Epithelial cell of prostate (primary cell): ENCODE measurements at places on chromosomes 2 and 18.
A peak's percentile ranks its signal among the peaks of the same experiment; 100 is the strongest.

DNA sequence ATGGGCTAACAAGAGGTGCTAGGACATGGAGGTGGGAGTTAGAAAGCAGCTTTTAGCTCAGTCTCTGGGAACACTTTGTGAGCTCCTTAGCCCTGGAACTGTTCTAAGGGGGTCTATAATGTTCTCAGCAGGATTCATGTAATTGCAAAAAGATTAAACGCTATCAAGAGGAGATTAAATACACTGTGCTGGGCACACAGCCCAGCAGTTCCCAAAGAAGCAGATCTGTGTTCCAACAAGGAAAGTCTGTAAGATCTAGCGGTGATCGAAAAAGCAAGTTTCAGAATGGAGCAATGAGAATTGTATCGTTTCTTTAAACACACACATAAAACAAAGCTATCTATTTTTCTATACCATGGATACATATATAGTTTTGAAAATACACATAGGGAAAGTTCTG lies 2.4 kb upstream of the ARID5A start:
- DNase-seq, result no peak

- DNase-seq, result no peak
Observed at GRCh38 chr2:71895320-71896161, 252.1 kb downstream of the CYP26B1 start.

GRCh38 chr2:43019536-43020183 lies 206.7 kb downstream of the ZFP36L2 start:
- no peak for DNase-seq

- no peak for DNase-seq
Observed at GRCh38 chr2:7028846-7029245, 111.6 kb downstream of the RNF144A start.

- no peak for DNase-seq
Observed at GRCh38 chr2:236434593-236434992, 135.0 kb upstream of the ACKR3 start.

DNA sequence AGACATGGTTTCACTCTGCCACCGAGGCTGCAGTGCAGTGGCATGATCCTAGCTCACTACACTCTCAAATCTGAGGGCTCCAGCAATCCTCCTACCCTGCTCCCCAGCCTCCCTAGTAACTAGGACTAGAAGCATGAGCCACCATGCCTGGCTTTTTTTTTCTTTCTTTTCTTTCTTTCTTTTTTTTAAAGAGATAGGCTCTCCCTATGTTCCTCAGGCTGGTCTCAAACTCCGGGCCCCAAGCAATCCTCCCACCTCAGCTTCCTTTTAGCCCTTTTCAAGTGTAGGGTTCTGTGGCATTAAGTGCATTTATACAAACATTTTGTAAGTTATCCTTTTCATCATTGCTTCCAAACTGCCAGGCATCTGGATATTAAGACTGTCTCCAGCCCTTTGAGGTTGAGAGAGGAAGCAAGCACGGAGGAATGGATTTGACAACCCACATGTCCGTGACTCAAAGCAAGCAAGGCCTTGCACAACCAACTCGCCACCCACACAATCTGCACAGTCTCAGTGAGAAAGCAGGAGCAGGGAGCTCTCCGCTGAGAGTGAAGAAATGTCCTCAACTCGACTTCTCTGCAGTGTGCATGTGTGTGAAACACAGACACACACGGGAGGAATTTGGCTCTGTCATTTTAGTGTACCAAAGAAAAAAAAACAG lies 65.6 kb downstream of the ATP8B1 start:
- DNase-seq, result peak; percentile 91

DNA sequence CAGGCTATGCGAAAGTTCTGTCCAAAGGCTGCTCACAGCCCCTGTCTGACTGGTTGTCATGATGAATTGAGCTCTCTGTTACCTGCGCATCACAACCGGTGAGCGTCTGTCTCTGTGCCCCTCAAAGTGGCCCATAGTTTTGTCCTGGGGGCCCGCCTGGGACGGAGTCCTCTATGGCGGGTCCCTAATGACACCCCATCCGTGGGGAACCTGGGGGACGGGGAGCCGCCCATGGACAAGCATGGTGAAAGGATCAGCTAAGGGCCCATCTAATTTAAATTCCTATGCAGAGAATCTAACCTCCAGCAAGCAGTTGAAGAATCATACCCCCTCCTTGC lies 473 bp downstream of the ELMOD3 start:
- no peak for DNase-seq

- DNase-seq, result no peak
Observed at GRCh38 chr2:233544200-233544610, 22.4 kb downstream of the USP40 start.

DNA sequence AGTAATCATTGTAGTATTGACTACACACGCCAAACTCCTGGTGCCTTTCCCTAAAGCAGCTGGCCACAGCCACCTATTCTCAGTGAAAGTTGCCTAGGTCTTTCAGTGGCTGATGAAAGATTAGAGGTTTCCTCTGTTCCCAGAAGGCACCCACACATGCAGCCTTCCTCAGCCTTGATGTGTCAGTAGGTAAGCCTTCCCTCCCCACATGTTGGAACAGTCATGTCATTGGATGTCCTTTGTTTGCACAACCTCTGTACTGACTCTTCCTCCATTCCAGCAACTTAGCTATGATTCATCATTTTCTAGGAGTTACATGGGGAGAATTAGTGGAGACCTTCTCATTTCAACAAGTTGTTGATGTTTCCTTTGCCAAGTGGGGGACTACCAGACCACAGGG lies 630.8 kb upstream of the SLC39A10 start:
- peak; percentile 53 for DNase-seq

DNA sequence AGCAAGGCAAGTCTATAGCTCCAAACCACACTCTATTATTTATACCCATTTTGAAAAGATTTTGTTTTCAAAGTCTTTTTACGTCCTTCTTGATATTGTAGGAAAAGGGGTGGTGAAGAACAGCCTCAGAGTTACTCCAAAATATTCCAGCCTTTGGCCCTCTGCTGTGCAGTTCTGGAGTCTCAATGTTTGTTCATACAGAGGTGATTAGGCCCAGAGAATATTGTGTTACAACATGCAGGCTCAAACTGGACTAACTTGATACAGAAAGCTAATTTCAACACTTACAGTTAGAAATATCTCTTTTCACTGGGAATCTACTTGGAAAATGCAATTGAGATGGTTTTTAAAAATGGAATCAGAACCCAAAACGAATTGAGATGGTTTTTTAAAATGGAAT lies 40.4 kb upstream of the SLC25A52 start:
- DNase-seq, result no peak

DNA sequence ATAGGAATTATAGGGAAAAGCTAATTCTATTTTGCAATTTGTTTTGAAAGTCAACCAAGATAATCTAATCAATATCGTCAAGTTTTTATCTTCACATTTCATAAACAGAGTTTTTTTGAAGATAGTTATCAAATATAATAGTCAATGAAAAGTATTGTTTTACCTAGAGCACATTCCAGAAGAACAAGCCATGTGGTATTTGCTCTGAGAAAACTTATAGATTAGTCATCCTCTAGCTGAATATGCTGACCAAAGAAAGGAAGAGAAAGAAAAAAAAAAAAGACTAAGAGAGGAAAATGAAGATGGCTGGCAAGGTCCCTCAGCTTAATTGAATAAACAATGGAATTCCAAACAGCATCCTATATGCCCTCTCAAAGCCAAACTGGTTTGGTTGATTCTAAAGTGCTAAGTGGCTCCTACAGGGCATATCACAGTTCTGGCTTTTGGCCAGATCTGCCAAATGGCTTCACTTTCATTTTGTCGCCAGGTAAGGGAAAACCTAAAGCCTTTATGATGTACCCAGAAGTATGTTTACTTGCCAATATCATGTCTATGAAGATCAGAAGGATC lies 132.6 kb downstream of the VWC2L start:
- DNase-seq, result peak; percentile 26

DNA sequence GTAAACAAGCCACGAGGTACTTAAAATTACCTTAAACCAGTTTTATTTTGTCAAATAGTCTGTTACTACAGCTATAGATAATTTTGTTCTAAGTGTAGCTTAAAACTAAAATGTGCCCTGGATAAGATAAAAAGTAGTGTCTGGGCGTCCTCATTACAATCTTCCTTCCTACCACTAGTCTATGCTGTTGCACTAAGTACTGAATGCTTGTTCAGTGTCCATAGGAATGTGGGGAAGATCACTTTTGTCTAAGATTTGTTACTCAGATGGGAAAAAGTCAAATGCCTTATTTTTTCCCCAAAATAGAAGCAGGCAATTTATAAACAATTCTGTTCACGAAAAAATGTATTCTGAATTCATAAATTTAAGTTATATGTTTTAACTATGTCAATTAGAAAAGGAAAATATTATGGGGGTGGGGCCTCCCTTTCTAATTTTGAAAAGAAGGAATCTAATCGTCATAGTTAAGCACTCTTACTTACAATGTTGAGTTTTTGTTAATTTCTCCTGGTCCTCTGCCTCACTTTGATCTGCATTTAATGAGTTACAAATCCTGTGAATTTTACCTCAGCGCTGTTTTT lies 140.4 kb upstream of the VRK2 start:
- no peak for DNase-seq

GRCh38 chr2:192004188-192004963 lies 157.5 kb upstream of the CAVIN2 start:
- DNase-seq, result no peak

- DNase-seq, result no peak
Observed at GRCh38 chr2:83172841-83173240, 1286.2 kb downstream of the SUCLG1 start.

GRCh38 chr2:191836471-191836852 lies 10.4 kb downstream of the CAVIN2 start:
- DNase-seq, result no peak

GRCh38 chr2:146540271-146540932 lies 1304.4 kb upstream of the ACVR2A start:
- no peak for DNase-seq

- no peak for DNase-seq
Observed at GRCh38 chr2:105175231-105175630, 66.3 kb upstream of the GPR45 start.

GRCh38 chr2:195706161-195706900 lies 49.3 kb downstream of the SLC39A10 start:
- no peak for DNase-seq

GRCh38 chr2:65256054-65256453 lies 28.4 kb downstream of the ACTR2 start:
- DNase-seq, result no peak

- DNase-seq, result no peak
Observed at GRCh38 chr18:42758852-42759251, 356.6 kb downstream of the RIT2 start.

- DNase-seq, result no peak
Observed at GRCh38 chr2:54559593-54560145, 103.5 kb downstream of the SPTBN1 start.

DNA sequence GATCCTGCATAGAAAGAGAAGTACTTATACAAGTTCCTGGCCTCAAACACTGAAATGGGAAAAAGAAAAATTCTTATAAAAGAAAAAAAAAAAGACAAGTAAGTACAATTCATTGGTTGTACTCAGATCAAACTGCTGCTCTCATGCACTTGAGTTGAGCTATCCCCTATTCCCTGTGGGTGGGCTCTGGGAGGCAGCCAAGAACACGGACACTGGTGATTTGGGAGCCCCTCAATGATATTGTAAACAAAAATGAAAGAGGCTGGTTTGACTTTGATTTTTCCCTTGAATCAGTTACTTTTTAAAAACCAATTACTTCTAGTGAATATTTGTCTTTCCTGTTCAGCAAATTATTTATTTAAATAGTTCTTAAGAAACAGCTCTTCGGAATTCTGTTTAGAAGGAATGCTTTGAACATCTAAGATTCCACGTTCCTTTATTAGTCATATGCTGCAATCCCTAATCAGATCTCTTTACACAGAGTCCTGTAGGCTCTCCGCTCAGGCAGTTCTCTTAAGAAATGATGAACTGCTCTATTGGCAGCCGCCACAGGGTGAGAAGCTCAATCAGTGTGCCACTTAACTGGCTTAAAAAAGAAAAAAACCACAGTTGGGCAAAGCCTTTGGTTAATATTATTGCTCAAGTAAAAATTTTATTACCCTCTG lies 225.1 kb downstream of the TMEM182 start:
- no peak for DNase-seq

GRCh38 chr2:105725388-105725787 lies 19.3 kb upstream of the NCK2 start:
- DNase-seq, result no peak

DNA sequence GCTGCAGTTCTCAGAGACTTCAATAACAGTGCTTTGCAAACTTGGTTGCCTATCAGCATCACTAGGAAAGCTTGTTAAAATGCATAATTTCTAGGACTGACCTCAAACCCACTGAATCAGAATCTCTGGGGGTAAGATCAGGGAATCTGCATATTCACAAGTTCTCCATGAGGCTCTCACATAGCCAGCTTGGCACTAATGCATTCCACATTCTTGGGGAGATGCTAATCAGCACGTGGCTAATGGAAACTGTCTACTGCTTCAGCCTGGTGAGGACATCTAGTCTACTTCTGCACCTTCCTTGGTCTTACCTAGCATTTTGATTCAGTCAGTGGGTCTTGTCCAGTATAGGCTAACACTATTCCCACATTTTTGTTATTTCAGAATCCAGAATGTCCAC lies 56.3 kb downstream of the RBKS start:
- no peak for DNase-seq

GRCh38 chr2:204293884-204294747 lies 251.2 kb upstream of the PARD3B start:
- no peak for DNase-seq

GRCh38 chr2:141105763-141106162 lies 1025.1 kb downstream of the LRP1B start:
- no peak for DNase-seq

DNA sequence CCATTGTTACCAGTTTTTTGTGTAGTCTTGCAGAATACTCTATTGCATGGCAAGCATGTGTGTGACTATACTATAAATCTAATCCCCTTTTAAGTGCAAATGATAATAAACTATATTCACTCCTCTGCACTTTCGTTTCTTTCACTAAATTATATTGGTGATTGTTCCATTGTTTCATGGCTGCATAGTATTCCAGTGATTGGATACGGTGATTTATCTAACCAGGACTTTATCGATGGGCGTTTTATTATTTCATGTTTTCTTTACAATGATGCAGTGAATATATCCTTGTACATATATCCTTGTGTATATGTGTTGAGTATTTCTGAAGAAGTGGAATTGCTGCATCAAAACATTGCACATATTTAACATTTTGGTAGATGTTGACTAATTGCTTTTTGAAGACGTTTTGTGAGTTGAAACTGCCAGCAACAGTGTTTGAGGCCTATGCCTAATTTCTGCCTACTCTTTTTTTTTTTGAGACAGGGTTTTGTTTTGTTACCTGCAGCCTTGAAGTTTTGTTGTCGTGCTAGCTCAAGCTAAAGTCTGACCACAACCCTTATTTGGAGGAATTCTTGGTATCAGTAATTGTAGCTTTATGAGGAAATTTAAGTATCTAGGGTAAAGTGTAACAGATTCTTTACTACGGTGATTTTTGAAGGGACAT lies 2.7 kb downstream of the MIB1 start:
- no peak for DNase-seq

GRCh38 chr18:34224423-34225217 lies at the start of gene NOL4:
NOL4 (minus strand) TSS chr18:34224913; CDS start chr18:34223253, 1,660 bp downstream.
- peak; percentile 12 for DNase-seq

DNA sequence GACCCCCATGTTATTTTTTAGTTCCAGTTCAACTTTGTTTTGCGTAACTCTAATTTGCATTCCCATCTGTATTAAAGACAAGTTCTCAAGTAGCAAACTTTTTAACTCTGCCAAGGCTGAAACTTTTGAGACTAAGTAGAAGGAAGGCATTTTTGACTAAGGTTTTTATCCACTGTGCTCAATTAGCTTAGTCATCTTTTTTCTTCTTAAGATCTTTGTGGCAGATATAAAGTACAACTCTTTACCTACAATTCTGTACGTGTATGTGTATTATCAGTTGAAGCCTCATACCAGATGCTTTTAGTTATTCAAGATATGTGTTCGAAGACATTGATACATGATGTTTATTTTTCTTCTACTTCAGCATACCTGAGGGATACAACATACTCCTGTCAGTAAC lies 41.6 kb downstream of the CREB1 start:
- no peak for DNase-seq
